ENCODE measurements at places on chromosomes 11 and 22. TPM values are rescaled to one million over a fixed set of nuclear protein-coding genes. Genes with fewer than 3 reads are reported as not detected.
A peak's percentile ranks its signal among the peaks of the same experiment; 100 is the strongest.

DNA sequence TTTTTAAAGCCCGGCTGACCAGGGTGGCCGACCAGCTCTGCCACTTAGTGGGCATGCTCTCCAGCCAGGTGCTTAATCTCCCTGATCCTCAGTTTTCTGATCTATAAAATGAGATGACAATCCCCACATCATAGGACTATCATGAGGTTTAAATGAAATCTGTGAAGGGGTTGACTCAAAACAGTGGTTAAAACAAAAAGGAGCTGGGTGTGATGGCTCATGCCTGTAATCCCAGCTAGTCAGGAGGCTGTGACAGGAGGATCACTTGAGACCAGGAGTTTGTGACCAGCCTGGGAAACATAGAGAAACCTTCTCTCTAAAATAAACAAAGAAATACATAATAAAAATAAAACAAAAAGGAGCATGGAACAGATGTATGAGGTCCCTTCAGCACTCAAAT, 3.6 kb upstream of the C11orf86 start:
- DNase-seq, result no peak

GRCh38 chr11:2775083-2775625, 75.4 kb upstream of the KCNQ1OT1 start:
- DNase-seq, result no peak

DNA sequence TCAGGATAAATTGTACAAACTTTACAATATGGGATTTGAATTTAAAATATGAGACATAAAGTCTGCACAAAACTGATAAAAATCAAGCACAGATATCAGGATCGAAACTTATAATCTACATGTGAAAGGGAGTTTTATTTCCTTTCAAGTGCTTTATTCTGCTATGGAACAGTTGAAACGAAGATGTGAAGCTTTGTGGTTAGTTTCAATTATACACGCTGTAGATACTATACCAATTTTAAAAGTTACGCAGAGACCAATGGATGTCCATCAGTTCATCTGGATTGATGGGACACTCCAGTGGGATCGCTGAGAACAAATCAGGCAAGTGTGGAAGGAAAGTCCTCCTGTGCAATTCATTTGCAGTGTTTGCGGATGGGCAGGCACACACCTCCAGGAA, 34.5 kb upstream of the CAT start:
- no peak for DNase-seq

- DNase-seq, result no peak
These were observed 65.1 kb upstream of the CARD18 start for GRCh38 chr11:105204636-105205035.

Gene TCN1
- total RNA-seq, result not detected

GRCh38 chr11:23730307-23730998, 766.4 kb upstream of the LUZP2 start:
- no peak for DNase-seq

Gene ST14
- total RNA-seq, result 13.3 TPM

DNA sequence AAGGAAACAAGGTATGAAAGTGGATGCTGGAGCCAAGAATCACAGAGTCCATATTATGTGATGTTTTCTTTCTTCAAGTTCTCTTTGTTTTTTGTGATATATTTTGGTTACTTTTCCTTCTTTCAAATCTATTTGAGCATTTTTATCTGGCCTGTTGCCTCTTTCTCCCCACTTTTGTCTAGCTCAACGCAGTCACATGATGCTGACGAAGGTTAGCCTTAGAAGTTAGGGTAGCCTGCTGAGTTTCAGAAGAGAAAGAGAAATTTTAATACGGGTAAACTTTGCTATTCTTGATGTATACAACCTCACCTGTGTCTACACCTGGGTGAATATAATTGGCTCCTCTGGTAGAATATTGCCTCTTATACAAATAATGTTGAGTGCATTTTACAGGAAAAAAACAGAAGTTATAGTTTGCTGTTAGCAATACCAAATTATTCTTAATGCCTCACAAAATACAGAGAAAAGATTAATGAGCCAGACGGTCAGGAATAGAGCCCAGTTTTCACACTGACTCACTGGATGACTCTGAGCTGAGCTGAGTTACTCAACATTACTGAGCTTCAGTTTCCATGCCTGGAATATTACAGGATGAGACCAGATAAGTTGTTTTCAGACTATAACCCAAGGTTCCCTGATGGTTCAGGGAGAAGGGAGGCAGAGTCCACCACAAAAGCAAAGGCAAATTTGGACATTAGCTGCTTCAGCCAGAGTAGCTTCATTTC, 161.6 kb upstream of the BDNF start:
- no peak for DNase-seq

Gene GGTLC2
- not detected for total RNA-seq

GRCh38 chr11:42812361-42812760, 499.4 kb upstream of the API5 start:
- DNase-seq, result no peak

Gene GP1BB
- 1.8 TPM for total RNA-seq

Gene MMP27
- not detected for total RNA-seq

GRCh38 chr11:73189723-73190556, 28.1 kb upstream of the P2RY2 start:
- DNase-seq, result peak; percentile 71

DNA sequence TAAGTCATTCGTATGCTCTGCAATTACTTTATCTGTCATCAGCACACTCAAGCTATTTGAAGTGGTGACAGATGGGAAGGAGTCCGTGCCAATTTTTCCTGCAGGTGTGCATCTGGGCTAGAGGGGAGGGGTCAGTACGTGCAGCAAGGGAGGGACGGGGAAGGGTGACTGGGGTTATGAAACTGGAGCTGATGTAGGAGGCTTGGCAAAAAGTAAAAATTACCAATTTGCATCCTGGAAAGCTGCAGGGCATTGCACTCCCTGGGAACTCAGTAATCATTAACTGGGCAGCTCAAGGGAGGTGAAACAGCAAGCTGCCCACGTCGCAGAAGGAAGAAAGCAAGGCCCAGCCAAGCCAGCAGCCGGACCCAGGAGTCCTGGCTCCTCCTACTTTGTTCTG, 87.1 kb upstream of the TMEM45B start:
- DNase-seq, result peak; percentile 12
